ENCODE measurements at places on chromosomes 4 and X. TPM values are rescaled to one million over a fixed set of nuclear protein-coding genes. Genes with fewer than 3 reads are reported as not detected.
A peak's percentile ranks its signal among the peaks of the same experiment; 100 is the strongest.

DNA sequence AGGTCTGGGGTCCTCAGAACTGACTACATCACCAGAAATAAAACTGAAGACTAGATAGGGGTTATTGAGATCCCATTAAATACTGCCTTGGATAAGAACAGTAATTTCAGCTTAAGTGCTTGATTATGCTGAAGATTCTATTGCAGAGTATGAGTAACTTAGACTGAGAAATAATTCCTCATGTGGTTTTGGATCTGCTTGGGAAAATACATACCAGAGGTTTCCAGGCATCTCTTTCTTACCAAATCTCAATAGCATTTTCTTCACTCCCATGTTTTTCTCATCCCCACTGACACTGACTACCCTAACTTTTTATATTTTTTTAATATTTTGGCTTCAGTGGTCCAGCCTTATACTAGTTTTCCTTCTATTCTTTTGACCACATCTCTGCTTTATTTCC lies 92.0 kb upstream of the TEX13D start:
- ATAC-seq: no peak

GRCh38 chr4:4947721-4948120 lies 71.5 kb downstream of the CYTL1 start:
- ATAC-seq: no peak

DNA sequence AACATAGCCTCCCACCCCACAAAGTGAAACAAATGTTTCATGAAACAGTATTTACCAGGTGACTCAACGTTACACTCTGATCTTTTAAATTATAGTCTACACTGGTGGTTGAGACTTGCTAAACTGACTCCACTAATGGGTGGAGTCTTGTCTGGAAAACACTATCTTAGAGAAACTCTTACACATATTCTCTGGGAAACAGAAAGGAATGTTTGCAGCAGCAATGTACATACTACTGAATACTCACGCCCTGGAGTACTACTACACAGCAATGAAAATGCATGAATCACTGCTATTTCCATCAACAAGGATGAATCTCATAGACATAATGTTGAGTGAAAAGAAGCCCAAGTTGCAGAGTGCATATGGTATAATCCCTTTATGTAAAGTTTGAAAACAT lies 208.5 kb upstream of the IGFBP7 start:
- no peak for ATAC-seq

GRCh38 chr4:138499627-138500026 lies 257.5 kb upstream of the SLC7A11 start:
- ATAC-seq: no peak

DNA sequence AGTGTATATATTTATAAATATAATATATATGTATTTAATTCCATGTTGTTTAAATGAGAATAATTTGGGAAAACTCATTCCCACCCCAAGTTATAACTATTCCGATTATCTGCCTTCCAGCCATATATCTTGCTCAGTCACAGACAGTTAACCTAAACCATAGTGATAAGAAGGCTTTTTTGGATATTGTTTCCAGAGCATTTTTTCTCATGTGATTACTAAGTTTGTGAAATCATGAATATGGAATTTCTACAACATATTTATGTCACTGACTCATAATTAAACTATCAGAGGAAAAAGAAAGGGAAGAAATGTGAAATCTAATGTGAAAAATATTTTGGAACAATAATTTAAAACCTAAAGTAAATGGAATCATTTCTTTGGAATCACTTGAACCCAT lies 1163.5 kb upstream of the PABPC4L start:
- no peak for ATAC-seq

The MAGEC1 gene
- not detected for total RNA-seq

GRCh38 chrX:130109429-130110378 lies 593 bp downstream of the ELF4 start:
- peak; percentile 23 for ATAC-seq

The RAB9B gene
- 12.8 TPM for total RNA-seq

GRCh38 chr4:52984462-52984881 lies 122.4 kb downstream of the RASL11B start:
- no peak for ATAC-seq

The XKRX gene
- 0.16 TPM for total RNA-seq

DNA sequence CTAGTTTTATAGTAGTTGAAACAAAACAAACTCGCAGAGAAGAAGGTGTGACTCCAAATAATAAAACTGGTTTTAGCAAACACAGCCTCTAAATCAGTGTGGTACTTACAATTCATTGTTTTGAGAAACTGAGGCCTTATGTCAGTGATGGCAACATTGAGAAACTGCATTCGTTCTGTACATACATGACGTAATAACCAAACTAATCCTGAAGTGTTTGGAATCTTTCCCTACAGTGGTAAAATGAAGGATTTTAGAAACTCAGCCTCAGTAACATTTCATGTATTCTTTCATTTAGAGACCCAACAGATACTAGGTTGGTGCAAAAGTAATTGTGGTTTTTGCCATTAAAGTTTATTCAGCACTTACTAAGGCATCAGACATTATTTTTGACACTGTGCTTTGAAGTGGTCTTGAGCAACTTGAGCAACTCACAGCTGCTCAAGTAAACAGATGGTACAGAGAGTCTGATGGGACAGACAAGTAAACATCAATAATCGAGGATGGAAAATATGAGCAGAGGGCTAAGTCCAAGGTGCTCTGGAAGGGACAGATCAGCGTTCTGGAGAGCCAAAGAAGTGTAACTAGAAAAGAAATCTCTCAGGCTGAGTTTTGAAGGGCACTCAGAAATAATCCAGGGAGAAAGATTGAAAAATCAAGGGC lies 390.8 kb upstream of the BOD1L1 start:
- ATAC-seq: no peak

GRCh38 chr4:62015043-62015739 lies 815.1 kb downstream of the ADGRL3 start:
- no peak for ATAC-seq

The ADAM29 gene
- not detected for total RNA-seq

- ATAC-seq: no peak
Observed at GRCh38 chr4:8940792-8941491, 69.3 kb upstream of the HMX1 start.

The HEPH gene
- total RNA-seq: 67.0 TPM

The UGT2B11 gene
- total RNA-seq: not detected

GRCh38 chr4:180564026-180564425 lies 1679.2 kb upstream of the TENM3 start:
- no peak for ATAC-seq

Data from gastroesophageal sphincter (tissue), 4 donors.